NCI-H460 (cell line): ENCODE measurements at places on chromosomes 16 and 17. TPM values are rescaled to one million over a fixed set of nuclear protein-coding genes. Genes with fewer than 3 reads are reported as not detected.

GRCh38 chr16:20355114-20355782 is 2.7 kb upstream of the UMOD start:
- DNase-seq = no peak

DNA sequence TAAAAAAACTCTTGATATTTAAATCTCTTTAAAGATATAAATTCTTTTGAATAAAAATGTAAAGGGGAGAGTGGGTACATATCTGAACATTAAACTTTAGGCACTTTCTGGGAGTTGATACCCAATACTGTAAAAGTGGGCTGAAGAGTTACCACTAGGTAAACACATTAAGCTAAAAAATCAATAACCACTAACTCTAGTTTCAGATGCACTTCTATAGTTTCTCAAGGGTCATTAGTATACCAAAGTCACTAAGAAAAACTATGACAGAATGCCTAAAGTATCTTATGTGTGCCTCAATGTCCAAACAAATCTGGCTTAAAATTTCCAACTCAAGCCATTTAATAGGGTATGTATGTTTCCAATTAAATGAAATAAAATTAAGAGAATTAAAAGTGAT is 13.1 kb upstream of the CFDP1 start:
- DNase-seq = no peak

DNA sequence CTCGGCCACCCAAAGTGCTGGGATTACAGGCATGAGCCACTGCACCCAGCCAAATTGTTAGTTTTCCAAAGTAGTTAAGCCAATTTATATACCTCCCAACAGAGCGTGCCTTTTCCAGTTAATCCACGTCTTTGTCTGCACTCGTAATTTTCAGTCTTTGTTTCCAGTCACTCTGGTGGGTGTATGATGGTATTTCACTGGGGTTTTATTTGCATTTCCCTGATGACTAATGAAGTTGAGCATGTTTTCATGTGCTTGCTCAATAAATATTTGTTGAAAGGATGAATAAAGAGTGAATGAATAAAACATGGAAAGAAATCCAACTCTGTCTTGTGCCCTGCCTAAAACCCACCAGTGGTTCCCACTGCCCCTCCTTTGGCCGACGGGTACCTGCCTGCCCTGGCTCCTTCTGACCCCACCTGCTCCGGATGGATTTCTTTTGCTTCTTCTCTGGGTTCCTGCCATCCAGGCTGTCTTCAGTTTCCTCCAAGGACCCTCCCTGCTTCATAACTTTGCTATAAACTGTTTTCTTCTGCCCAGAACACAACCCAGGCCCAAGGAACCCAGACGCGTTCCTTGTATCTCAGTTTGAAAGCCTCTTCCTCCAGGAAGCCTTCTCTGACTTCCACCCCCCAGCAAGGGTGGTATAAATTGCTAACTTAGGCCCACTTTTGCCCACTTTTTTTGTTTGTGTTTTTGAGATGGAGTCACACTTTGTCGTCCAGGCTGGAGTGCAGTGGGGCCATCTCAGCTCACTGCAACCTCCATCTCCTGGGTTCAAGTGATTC is 3.0 kb upstream of the ABCC1 start:
- DNase-seq = peak; percentile 73

- no peak for DNase-seq
Observed at GRCh38 chr16:11203111-11203623, 52.8 kb downstream of the SOCS1 start.

- no peak for DNase-seq
Observed at GRCh38 chr17:68443972-68444464, 13.3 kb downstream of the WIPI1 start.

- no peak for DNase-seq
Observed at GRCh38 chr17:43782913-43783680, 2.9 kb downstream of the CFAP97D1 start.

- peak; percentile 20 for DNase-seq
Observed at GRCh38 chr16:80047842-80048241, 447.3 kb upstream of the MAF start.

DNA sequence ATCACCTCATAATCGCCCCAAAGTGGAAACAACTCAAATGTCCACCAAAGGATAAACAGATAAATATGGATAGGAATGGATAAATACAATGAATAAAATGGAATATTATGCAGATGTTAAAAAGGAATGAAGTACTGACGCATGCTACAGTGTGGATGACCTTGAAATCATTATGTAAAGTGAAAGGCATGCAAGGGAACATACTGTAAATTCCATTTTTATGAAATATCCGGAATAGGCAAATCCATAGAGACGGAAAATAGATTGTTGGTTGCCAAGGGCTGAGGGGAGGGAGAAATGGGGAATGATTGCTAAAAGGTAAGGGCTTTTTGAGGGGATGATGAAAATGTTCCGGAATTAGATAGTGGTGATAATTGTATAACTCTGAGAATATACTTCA is 36.0 kb downstream of the STAT5B start:
- no peak for DNase-seq

DNA sequence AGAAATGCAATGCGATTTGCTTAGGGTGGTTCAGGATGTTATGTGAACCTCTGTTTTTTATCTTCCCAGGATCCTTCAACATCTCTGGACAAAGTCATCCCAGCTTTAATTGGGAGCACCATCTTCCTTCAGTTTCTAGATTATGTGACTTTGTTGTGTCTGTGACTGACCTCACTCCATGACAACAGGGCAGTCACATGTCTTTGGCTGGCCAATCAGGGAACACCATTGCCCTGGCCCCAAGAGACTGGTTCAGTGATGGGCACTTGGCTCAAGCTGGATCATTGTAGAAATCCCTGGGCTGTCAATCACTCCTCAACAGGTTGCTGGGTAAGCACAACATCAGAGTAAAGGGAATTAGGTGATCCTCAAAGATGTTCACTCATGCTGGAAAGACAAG is 499.7 kb downstream of the XYLT1 start:
- DNase-seq = no peak

GRCh38 chr17:64496348-64496785 is 487 bp downstream of the POLG2 start:
- no peak for DNase-seq

DNA sequence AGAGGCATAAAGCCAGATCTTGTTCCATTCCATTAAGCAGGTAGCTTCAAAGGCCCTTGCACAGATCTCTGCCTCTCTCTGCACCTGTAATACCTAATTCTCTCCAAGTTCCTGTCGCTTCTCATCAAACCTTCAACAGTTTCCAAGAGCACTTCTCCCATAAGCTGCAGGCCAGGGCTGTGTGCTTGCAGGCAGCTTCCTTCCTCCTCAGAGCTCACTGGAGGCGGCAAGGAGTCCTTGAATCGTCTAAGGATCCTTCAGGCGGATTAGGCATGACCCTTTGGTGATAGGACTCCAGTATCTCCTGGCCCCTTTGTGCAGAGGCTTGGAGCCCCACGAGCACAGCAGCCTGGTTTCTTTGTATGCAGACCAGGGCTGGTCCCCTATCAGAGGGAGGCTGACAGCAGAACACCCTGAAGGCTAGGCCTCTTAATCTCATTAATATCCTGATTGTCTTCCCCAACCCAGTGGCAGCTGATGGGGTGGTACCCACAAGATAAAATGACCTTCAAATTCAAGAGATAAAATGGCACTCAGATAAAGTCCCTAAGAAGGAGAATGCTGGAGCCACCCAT is 19.8 kb downstream of the HNF1B start:
- DNase-seq = no peak

- no peak for DNase-seq
Observed at GRCh38 chr17:393806-394717, 41.5 kb upstream of the RPH3AL start.

- DNase-seq = no peak
Observed at GRCh38 chr17:55420067-55420775, 1.4 kb downstream of the MMD start.

DNA sequence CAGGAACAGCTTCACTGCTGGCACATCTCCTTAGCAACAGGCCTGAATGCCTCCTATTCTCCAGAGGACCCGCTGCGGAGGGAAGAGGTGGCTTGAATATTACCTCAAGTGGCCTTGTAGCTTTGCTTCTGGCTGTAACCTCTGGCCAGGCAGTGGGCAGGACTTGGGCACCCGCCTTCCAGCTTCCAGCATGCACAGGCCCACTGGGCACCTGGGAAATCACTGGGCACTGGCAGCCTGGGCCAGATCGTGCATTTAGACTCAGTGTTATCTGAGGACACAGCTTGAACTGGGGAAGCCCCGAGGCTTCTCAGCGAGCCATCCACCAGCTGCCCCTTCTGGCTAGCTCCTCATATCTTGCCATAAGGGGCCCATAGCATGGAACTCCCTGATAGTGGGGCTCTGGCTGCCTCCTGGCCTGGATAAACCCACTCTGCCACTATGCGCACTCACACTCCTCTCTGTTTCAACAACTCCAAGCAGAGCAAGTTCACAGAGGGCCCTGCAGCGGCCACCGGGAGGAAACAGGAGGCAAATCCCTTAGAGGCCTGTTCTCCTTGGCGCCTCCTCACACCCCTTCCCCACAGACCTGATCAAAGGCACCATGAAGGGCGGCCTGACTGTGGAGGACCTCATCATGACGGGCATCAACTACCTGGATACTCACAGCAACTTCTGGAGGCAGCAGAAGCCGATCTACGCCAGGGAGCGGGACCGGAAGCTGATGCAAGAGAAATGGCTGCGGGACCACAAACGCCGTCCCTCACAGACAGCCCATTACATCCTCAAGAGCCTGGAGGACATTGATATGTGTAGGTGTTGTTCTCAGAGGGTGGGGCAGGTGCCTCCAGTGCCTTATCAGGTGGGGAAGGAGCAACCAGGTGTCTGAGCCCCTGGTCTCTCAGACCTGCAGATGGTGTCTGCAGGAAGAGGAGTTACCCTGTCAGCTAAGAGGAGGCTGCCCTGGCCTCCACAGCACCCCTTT is 7.8 kb downstream of the ODAD4 start:
- no peak for DNase-seq

DNA sequence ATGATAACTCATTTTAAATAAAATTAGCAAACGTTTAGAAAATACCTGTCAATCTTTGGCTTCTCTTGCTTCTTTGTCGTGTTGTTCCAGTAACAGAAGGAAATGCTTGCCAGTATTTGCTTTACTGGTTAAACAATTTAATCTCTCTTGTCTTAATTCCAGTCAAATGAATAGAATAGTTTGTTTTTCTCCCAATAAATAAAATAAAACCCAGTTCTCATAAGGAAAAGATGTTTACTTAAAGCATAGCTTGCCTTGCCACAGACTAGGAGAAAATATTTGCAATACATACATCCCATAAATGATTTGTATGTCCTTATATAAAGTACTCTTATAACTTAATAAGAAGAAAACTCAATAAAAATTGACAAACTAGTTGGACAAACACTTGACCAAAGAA is 43.9 kb upstream of the TEKT3 start:
- DNase-seq = no peak

DNA sequence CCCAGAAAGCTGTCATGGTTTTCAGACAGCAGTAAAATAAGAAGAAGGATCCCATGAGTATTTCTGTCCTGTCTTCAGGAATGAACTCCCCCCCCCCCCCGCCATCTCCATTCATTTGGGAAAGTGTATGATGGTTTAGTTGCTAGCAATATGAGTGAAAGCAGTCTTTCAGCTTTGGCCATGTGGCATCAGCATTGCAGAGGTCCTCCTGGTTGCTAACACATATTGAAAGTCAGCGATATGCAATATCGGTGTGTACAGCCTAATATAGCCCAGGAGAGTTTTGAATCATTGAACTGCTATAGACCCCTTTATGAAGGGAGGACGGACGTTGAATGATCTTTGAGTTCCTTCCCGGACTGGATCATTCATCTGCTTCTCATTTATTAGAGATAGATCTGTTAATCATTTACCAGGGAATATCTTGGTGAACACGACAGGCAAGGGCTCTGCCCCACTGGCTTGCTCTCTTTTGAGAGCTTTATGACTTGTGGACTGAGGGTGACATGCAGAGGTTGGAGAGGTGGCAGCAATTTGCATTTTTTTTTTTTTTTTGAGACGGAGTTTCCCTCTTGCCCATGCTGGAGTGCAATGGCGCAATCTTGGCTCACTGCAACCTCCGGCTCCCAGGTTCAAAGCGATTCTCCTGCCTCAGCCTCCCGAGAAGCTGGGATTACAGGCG is 25.2 kb downstream of the DEF8 start:
- no peak for DNase-seq

Gene MYL11
- total RNA-seq = not detected in 2 replicates

Gene PGAP6
- total RNA-seq = 29.6 and 34.7 TPM in 2 replicates

Gene BRIP1
- total RNA-seq = 4.8 and 4.9 TPM in 2 replicates

Gene RNF112
- 0.20 TPM in 2 replicates for total RNA-seq

Gene DOC2B
- 30.6 and 31.4 TPM in 2 replicates for total RNA-seq

Gene ACSM2A
- not detected in 2 replicates for total RNA-seq

Gene CPHXL2
- total RNA-seq = not detected in 2 replicates

Gene SGCA
- total RNA-seq = not detected in 2 replicates

Gene DPEP3
- total RNA-seq = not detected in 2 replicates
